ENCODE measurements at places on chromosomes 4 and X. TPM values are rescaled to one million over a fixed set of nuclear protein-coding genes. Genes with fewer than 3 reads are reported as not detected.

MAGEA3 gene
- not detected for total RNA-seq

FRMD7 gene
- total RNA-seq = 0.44 TPM

CT45A5 gene
- not detected for total RNA-seq

GRCh38 chr4:94636004-94636403 lies 121.8 kb upstream of the BMPR1B start:
- peak overlapping the region; percentile 32 for H3K27ac ChIP-seq
- DNase-seq = no peak
- no peaks in the 10 kb centered on the region for H3K27me3 ChIP-seq
- H3K4me3 ChIP-seq = no peak overlapping the region

DNA sequence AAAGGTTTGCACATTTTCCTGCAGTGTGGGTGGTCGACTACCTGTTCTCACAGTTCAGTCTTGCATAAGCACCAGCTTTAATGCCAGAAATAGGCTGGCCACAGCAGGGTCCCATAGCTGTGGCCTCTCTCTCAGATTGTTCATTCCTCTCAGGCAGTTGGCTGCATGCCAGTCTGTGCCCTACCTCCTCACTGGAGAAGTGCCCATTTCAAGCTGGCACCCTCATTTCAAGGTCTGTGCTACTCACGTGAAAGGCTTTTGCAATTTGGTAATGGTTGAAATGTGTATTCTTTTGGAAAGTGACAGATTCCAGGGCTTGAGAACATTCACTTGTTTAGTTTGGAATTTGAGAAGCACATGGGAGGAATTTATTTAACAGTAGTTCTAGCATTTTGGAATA lies 28.9 kb upstream of the MTMR1 start:
- peak overlapping the region; percentile 26 for H3K4me3 ChIP-seq
- peak; percentile 88 for DNase-seq
- no peaks in the 10 kb centered on the region for H3K27me3 ChIP-seq
- H3K36me3 ChIP-seq = peaks cover 13% of the 10 kb centered on the region

GRCh38 chrX:153917869-153918268 lies 8.2 kb downstream of the ARHGAP4 start:
- H3K36me3 ChIP-seq = no peaks in the 10 kb centered on the region
- H3K4me1 ChIP-seq = peaks cover 7% of the 10 kb centered on the region
- no peaks in the 10 kb centered on the region for H3K27me3 ChIP-seq
- H3K4me3 ChIP-seq = no peak overlapping the region
- no peak overlapping the region for H3K27ac ChIP-seq

GRCh38 chr4:149056615-149057014 lies 614.4 kb upstream of the NR3C2 start:
- H3K4me3 ChIP-seq = no peak overlapping the region
- H3K4me1 ChIP-seq = no peaks in the 10 kb centered on the region
- peaks cover 2% of the 10 kb centered on the region for H3K27me3 ChIP-seq
- no peaks in the 10 kb centered on the region for H3K36me3 ChIP-seq
- DNase-seq = no peak

DNA sequence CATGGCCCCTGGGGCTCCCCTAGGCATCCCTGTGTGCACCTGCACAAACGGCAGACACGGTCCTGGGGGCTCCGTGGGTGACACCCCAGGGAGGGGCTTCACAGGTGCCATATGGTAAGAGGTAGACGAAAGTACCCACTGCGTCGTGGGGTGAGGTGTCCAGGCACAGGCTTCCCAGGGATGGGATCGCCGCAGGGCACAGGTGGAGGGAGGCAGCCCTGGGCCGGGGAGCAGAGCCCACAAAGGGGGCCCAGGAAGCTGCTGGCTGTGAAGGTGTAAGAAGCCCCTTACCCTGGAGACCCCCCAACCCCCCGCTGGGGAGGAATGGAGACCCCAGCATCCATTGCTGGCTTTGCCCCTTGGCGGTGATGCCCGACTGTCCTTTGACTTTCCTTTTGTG lies 10.9 kb downstream of the SH3TC1 start:
- no peaks in the 10 kb centered on the region for H3K36me3 ChIP-seq
- no peak overlapping the region for H3K4me3 ChIP-seq
- H3K27ac ChIP-seq = no peak overlapping the region
- peaks cover 2% of the 10 kb centered on the region for H3K4me1 ChIP-seq

DNA sequence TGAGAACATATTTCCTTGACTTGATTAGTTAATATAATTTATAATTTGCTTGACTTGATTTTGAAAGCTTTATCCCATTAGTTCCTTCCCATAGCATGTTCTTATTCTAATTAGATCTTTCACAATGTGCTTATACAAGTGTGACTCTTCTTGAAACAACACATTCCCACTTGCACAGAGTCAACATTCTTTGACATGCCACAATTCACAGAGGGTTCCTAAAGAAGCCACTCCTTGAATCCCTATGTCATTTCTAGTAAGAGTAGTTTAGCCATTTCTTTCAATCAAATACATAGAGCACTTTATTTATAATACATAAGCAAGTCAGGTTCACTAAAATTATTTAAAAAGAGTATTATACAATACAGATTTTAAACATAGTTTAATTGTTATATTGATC lies 228.9 kb upstream of the GRID2 start:
- H3K4me3 ChIP-seq = no peak overlapping the region
- no peaks in the 10 kb centered on the region for H3K4me1 ChIP-seq
- no peaks in the 10 kb centered on the region for H3K36me3 ChIP-seq
- H3K27ac ChIP-seq = no peak overlapping the region
- DNase-seq = no peak

DNA sequence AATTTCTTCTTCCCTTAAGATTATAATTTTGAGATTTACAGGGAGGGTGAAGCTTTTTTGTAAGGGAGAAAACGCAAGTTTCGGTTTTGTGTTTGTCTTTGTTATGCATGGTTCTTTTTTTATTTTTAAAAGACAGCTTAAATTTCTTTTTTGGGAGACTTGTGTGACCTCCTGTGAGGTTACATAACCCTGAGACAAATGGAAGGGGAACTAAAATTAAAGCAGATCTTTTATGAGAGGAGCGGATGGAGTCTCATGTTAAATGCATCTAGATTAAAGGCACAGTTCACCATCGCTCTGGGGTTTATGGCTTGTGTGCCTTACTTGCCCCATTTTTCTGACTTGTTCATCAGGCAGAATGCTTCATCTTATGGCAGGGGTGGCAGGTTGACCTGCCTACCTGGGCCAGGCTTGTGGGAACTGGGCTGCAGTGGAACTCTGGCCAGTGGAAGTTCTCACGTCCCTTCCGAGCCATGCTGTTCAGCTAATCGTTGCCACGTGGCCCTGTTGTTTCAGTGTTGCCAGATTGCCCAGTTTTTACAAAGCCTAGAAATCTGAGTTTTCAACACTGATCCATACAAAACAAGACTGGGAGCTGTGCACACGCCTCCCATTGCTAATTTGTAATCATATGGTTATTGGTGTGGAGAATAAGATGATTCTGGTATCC lies 291.8 kb downstream of the ARHGAP10 start:
- H3K27me3 ChIP-seq = no peaks in the 10 kb centered on the region
- no peak overlapping the region for H3K4me3 ChIP-seq
- H3K27ac ChIP-seq = no peak overlapping the region
- peaks cover 26% of the 10 kb centered on the region for H3K4me1 ChIP-seq
- DNase-seq = no peak

DNA sequence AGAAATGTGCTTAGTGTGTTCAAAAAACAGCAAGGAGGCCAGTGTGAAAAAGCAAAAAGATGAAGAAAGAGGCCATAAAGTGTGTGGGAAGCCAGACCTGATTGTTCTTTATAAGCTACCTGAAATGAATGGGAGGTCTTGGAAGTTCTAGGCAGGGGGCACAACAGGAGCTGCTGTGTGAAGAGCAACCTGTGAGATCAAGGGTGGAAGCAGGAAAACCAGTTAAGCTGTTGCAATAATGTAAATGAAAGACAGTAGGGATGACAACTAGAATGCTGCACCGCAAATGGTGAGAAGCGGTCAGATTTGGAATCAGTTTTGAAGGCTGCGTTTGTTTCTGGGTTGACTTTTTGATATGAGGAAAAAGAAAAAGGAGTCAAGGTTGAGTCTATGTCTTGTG lies 123.5 kb downstream of the TMEM144 start:
- no peaks in the 10 kb centered on the region for H3K27me3 ChIP-seq
- peaks cover 8% of the 10 kb centered on the region for H3K4me1 ChIP-seq
- no peak overlapping the region for H3K27ac ChIP-seq
- no peak for DNase-seq
- no peaks in the 10 kb centered on the region for H3K36me3 ChIP-seq

- no peak for DNase-seq
- peaks cover 9% of the 10 kb centered on the region for H3K4me1 ChIP-seq
- no peak overlapping the region for H3K27ac ChIP-seq
- H3K27me3 ChIP-seq = no peaks in the 10 kb centered on the region
Observed at GRCh38 chr4:123064390-123064789, 142.0 kb upstream of the NUDT6 start.

Measured in osteocyte (in vitro differentiated cells).